ENCODE measurements at places on chromosomes 1 and 21.

DNA sequence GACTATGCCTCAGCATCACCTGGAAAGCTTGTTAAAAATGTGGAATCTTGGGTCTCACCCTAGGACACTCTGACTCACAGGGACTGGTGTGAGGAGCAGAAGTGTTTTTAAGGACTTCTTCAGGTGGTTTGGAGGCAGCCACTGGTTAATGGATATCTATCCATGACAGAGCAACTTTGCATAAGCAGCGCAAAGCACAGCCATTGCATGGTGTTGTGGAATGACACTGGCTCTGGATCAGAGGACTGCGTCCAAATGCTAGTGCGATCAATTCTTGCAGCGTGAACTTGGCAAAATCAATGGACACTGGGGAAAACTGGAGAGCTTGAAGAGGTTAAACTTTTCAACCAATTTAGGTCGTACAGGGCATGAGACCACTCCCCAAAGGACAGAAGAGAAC lies 116.8 kb upstream of the FAM78B start:
- DNase-seq: no peak

DNA sequence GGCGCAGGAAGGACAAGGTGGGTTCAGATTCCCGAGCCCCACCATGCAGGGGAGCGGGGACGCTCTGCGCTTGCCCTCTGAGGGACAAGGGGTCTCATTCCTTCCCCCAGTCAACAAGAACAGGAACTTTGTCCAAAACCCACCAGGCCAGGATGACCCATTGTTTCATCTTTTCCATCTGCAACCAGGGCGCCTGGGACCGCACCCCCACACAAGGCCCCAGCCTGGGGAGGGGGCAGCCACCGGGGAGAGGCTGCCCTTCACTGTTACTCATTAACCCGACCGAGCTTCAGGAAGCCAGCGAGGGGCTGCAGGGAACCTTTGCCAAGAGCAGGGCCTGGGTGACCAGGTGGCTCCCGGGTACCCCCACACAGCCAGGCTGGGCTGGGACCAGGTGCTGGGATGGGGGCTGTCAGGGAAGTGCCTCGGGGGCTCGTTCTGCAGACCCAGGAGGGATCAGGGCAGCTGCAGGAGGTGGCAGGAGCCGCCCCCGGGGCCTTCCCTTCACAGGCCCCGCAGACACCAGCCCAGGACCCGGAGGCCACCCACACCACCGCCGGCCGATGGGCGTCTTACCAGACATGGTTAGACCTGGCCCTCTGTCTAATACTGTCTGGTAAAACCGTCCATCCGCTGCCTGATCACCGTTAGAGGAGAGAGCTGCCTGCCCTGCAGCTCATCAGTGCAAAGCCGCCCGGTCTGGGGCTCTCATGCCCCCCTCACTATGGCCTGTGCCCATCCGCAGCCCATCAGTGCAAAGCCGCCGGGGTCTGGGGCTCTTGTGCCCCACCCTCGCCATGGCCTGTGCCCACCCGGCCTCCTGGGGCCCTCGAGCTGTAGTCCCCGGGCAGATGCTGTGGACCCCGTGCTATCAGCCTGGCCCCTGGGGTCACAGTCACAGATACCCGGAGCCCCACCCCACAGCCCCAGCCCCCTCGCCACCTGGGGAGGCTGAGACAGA lies 4.9 kb upstream of the TTLL10 start:
- peak; percentile 45 for DNase-seq

DNA sequence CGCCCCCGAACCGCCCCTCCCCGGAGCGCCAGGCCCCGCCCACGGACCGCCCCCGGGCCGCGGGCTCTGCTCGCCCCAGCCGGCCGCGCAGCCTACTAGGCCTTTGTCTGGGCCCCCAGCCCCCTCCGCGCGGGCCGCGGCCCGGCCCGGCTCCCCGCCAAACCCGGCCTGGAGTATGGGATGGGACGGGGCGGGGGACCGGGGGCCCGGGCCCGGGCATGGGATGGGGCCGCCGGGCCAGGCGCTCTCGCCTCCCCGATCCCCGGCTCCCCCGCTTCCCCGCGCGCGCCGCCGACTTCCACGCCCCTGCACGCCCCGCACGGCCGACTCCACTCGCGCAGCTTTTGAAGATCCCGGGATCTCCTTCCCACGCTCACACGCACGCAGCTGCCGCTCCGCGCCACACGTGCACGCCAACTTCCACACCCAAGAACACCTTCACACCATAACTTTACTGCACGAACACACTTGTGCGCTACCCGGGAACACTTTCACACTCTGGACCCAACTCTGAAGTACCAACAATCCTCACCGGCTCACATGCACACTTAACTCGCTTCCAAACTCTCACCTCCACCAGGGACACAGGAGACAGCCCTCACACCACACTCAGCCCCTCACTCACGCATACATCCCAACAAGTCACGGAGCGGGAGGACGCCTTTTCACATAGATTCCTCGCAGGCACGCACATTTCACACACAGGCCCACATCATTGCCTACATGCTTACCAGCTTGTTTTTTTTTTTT lies 437 bp upstream of the HSPG2 start:
- peak; percentile 92 for DNase-seq

DNA sequence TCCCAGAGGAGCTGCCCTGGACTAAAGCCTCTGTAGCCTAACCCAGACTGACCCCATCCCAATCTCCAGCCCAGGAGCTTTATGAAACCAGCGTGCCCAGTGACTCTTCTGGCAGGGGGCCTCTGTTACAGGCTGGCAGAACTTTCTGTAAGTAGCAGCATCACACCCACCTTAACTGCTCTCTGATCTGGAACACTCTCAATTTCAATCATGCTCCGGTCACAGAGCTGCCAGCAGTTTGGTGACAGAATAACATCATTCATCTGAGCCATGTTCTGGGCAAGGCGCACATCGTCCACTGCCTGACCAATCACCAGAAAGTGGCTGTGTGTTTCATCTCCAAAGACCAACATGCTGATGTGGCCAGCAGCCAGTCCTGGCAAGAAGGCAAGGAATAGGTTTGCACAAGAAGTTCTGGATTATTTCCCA lies 14.7 kb downstream of the ADCY10 start:
- DNase-seq: no peak

- no peak for DNase-seq
Measured at GRCh38 chr1:230149751-230150584, 82.9 kb downstream of the GALNT2 start.

GRCh38 chr1:11978301-11978700 lies 1.9 kb upstream of the MFN2 start:
- no peak for DNase-seq

- DNase-seq: no peak
Measured at GRCh38 chr1:203676455-203676854, 49.8 kb downstream of the ATP2B4 start.

GRCh38 chr1:106536741-106537140 lies 519.7 kb upstream of the PRMT6 start:
- DNase-seq: no peak
